ENCODE measurements at places on chromosomes 7 and 10. TPM values are rescaled to one million over a fixed set of nuclear protein-coding genes. Genes with fewer than 3 reads are reported as not detected.

Gene HABP2
- total RNA-seq, result 9.2 TPM

Gene PLA2G12B
- total RNA-seq, result not detected

Gene LIPN
- not detected for total RNA-seq

Gene LIPJ
- not detected for total RNA-seq

Gene STAMBPL1
- total RNA-seq, result 10.1 TPM

Gene CTNNA3
- under 0.01 TPM for total RNA-seq

Gene CCL24
- not detected for total RNA-seq

All from body of pancreas (tissue), 4 donors.